ENCODE measurements at places on chromosomes 7 and 10.

- DNase-seq: no peak
Observed at GRCh38 chr10:57395923-57396322, 871.8 kb downstream of the IPMK start.

- DNase-seq: no peak
Observed at GRCh38 chr10:63133821-63134557, 861 bp downstream of the NRBF2 start.

- no peak for DNase-seq
Observed at GRCh38 chr10:104080762-104081161, 4.9 kb downstream of the COL17A1 start.

GRCh38 chr7:73879977-73880681 is 19.2 kb downstream of the TMEM270 start:
- DNase-seq: no peak

DNA sequence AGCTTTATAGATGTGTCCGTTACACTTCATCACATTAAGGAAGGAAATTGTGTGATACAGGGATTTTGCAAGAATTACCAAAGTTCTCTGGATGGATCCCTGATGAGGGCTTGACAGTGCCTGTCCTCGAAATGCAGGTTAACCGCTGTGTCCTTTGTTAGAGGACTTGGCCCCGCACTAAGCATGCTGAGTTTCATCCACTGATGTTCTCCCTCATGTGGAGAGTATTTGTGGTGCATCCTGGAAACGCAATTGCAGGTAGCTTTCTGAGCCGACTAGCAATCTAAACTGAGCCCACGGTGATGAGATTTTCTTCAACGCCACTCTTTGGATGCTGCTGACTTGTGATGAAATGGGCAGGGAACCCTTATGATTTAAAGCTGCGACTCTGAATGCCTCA is 71.9 kb upstream of the STK17A start:
- DNase-seq: no peak

All from effector CD8-positive, alpha-beta T cell (primary cell).